ENCODE measurements at places on chromosomes 1 and 21. TPM values are rescaled to one million over a fixed set of nuclear protein-coding genes. Genes with fewer than 3 reads are reported as not detected.
A peak's percentile ranks its signal among the peaks of the same experiment; 100 is the strongest.

DNA sequence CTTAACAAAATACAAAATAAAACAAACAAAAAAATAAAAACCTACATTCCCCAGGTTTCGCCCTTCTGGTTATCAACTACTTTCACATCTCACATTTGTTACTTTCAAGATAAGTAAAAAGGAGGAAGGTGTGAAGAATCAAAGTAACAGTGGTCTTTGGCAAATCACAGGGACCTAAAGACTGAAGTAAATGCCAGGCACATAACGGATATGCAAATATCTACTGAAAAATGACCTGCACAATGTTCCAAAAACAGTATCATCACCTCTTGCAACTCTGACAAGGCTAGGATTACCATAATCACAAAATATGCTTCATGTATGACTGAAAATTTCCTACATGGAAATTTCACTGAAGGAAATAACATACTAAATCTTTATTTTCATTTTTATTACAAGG, 29.3 kb downstream of the COP1 start:
- no peak for DNase-seq

DNA sequence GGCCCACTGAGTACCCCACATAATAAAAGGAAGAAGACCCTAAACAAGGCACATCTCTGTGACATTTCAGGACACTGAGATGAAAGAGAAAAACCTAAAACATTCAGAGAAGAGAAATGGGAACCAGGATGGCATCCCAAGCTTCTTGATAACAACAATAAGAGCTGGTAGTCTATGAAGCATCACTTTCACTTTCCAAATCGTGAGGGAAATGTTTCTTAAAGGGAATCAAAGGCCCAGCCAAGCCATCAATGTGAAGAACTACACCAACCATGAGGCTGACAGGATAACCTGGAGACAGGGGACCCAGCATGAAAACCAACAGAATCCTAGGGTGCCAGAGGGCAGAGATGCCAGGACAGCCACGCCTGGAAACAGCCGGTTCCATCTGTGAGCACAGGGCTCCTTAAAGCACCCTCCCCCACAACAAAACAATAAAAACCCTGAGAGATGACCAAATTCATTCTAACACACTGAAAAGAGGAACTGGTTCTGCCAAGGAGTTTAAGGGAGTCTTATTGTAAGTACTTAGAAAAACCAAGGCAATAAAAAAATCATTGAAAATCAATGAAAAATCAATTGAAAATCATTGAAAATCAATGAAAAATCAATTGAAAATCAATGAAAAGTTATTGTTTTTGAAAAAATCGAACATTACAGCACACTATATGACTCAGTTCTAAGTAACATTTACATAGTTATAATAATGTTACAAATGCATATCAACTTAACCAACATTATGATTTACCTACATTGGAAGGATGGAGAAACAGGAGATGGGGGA, 141.5 kb upstream of the ERG start:
- no peak for DNase-seq

- DNase-seq = no peak
These were observed 381.6 kb downstream of the SRGAP2C start for GRCh38 chr1:121566346-121566745.

DNA sequence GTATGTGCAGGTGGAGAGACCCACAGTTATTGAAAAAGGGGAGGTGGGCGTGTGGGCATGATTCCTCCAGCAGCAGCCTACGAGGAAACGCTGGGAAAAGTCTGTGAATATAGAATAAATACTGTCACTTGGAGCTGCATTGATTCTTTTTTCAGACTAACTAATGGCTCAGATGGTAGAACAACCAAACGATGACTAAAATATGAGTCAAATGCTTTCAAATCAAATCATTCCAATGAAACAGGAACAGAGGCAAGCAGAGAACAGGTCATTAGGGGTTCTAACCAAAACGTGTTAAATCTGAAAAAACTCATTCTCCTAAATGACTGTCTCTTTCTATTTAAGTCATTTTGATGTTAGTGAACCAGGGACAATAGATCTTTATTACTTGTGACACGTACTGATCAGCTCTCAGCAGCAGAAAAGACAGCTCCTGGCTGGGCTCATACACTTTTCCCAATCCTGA, 35.1 kb upstream of the SEC16B start:
- peak; percentile 66 for DNase-seq

DNA sequence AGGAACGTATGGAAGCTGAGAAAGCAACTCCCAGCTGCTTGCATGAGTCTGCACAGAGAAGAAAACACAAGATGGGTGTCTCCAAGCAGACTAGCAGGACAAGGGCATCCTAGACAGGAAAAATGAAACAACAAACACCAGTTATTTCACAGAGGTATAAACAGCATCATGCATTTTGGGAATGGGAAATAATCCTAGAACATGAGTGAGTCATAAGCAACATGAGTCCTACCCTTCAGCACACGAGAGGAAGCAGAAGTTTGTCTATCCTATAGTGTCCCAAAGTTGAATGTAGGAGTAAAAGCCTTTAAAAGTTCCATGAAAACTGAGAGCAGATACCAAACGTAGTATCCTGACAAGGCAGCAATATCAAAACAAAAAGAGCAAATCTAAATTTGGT, 11.3 kb upstream of the FRRS1 start:
- DNase-seq = no peak

DNA sequence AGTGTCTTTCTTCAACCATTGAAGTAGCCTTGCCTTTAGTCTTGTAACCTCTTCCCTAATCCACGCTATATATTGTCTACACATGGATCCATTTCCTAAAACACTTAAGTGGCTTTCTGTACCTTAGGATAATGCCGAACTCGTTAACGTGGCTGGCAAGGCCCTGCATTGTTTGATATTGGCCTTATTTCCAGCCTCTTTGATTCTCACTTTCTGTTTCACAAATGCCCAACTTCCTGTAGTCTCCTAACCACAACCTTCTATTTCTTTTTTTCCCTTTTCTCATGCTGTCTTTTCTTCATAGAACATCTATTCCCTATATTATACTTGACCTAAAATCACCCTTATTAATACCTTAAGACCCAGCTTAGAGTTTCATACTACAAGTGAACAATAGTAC, 536.0 kb downstream of the LMO4 start:
- no peak for DNase-seq

Gene TESK2
- total RNA-seq = 2.6 TPM

DNA sequence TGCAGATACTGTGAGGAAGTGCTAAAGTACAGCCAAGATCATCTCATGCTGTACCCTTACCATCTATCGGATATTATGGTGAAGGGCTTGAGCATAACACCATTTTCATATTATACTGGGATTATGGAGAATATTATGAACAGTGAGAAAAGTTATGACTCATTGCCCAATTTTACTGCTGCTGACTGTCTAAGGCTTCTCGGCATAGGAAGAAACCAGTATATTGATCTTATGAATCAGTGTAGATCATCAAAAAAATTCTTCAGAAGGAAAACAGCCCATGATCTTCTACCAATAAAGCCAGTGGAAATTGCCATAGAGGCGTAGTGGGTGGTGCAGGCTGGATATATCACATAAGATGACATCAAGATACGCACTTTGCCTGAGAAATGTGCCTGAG, 47.7 kb downstream of the PPIAL4G start:
- DNase-seq = no peak

Gene TEDDM1
- not detected for total RNA-seq

DNA sequence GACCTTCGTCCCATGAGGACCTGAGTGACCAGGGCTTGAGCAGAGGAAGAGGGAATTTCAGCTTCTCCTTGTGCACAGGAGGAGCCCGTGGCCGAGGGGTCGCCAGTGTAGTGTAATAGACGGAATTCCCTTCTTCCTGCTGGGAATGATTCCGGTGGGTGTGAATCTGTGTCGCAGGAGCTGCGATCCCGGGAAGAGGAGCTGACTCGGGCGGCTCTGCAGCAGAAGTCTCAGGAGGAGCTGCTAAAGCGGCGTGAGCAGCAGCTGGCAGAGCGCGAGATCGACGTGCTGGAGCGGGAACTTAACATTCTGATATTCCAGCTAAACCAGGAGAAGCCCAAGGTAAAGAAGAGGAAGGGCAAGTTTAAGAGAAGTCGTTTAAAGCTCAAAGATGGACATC, 34.4 kb downstream of the MAP3K21 start:
- DNase-seq = no peak

DNA sequence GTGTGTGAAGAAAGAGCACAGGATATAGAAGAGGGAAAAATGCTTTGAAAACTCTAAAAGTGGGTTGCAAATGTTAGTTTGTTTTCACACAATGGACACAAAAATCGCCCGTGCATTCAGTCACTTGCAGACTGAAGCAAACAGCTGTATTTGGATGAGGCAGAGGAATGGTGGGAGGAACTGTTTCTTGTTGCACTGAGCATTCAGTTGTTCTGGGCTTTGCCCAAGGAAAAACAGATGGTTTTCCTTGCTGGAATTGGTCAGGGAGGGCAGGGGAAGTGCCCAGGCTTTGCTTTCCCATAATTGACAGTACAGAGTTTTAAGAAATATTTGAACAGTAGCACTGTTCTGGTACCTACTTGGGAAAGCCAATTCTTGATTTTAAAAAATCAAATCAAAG, 19.5 kb upstream of the WARS2 start:
- DNase-seq = no peak

Gene HSD17B7
- total RNA-seq = 50.4 TPM

Gene PTBP2
- 18.2 TPM for total RNA-seq

DNA sequence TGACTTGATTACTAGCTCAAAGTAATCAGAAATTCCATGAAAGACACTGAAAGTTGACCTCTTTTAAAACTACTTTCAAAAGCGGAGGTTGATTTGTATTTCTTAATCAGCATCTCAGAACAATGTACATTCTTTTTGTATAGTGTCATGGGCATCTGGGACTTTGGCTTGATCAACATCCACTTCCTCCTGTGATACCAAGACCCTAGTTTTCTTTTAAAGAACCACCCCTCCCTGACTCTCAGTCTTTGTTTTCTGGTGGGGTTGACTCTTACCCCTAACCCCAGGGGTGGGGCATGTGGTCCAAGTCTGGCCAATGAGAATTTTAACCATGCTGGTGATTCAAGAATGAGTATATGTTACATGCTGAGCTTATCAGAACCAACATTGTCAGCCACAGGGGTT, 21.7 kb upstream of the IRF2BP2 start:
- peak; percentile 69 for DNase-seq

GRCh38 chr1:25182629-25183028, 49.7 kb downstream of the SYF2 start:
- DNase-seq = no peak

DNA sequence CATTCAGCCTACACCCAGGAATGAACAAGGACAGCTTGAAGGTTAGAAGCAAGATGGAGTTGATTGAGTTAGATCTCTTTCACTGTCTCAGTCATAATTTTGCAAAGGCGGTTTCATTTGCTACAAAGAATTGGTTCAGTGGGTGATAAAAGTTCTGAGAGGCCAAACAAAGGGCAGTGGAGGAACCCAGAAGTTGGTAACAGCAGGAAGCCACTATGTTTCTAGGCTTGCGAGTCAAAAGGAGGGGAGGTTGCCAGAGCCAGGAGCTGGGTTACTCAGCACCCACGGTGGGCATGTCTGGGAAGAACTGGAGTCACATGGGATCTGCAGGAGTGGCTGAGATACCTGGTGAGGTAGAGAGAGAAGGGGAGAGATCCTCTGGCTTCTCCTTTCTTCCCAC, 64.2 kb upstream of the MRPS6 start:
- no peak for DNase-seq

DNA sequence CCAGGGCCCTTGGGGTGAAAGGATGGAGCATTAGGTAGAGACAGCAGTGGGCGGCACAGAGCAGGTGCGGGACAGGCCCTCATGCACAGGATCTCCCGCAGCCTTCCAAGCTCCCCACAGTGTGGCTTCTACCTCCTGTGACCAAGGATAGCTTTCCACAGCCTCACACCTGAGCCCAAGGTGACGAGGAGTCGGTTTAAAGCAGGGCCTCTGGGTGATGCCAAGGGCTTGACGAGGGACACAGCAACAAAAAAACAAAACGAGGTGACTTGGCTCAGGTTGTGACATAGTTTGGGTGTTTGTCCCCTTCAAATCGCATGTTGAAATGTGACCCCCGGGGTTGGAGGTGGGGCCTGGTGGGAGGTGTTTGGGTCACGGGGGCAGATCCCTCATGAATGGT, 15.3 kb downstream of the RSPH1 start:
- DNase-seq = no peak

Data from fibroblast of lung (primary cell).